NCI-H526 treated with DMSO at 0.1 percent for 48 hours (cell line): ENCODE measurements at places on chromosomes 12 and 14.
A peak's percentile ranks its signal among the peaks of the same experiment; 100 is the strongest.

DNA sequence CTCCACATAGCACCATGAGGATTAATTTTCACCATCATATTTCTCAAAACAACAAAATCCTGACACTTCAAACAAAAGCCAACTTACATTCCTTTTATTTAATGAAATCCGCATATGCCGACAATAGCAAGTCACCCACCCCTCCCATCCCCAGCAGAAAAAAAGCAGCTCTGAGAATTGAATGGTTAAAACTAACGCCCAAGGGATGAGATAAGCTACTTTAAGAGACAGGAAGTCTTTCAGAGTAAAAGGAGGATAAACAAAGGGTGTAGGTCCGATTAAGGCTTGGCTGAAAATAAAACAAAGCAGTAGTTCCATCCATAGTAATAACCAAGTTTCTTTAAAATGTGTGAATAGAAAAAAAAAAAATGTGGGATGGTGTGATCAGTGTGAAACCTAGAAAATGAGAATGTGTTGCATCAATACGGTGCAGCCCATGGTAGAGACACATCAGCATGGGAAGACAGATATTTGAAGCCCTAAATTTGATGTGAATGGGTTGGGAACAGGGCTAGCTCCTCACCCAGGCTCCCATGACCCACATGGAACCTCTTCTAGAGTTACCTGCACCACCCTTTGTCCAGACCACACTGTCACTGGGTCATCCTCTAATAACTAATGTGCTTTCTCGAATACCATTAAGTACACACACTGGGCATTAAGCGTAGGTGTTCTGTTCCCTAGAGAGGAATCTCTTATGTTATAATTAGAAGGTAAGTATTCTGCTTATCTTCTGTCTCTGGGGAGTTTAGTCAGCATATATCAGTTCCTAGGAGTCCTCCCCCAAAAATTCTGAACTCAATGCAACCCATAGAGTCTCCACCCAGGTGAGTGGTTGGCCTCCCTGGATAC lies 31.7 kb downstream of the RTRAF start:
- DNase-seq: no peak

GRCh38 chr12:53005986-53006809 lies at the start of gene EIF4B:
Gene EIF4B, plus strand, starts transcription at chr12:53006456. Its CDS starts 28 bp downstream, at chr12:53006484.
- DNase-seq: peak; percentile 98

DNA sequence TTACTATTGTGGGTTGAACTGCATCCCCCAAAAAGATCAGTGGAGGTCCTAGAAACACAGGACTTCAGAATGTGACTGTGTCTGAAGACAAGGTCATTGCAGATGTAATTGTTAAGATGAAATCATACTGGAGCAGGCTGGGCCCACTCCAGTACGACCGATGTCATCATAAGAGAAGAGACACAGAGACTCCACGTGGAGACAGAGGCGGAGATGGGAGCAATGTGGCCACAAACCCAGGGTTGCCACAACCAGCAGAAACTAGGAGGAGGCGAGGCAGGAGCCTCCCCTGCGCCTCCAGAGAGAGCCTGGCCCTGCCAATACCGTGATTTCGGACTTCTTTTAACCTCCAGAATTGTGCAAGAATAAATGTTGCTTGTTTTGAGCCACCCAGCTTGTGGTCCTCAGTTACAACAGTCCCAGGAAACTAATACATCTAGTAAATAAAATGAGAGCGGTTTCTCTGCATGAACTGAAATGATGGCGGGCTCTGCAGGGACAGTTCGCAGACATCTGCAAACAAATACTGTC lies 25.7 kb upstream of the FZD10 start:
- DNase-seq: no peak

GRCh38 chr12:72511906-72512305 lies 239.7 kb downstream of the TRHDE start:
- no peak for DNase-seq

- DNase-seq: no peak
Measured at GRCh38 chr12:6644257-6644596, 3.0 kb downstream of the ACRBP start.

DNA sequence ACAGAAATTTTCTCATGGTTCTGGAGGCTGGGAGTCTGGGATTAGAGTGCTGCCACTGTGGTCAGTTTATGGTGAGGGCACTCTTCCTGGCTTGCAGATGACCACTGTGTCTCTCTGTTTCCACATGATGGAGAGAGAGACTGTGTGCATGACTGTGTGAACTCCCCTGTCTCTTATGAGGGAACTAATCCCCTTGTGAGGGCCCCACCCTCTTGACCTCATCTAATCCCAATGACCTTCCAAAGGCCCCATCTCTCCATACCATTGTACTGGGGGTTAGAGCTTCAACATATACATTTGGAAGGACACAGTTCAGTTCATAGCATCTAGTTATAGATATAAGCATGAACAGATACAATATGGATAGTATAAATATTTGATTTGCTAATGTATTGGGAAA lies 31.7 kb downstream of the ANO6 start:
- no peak for DNase-seq

- DNase-seq: no peak
Measured at GRCh38 chr12:55839345-55840140, 3.2 kb downstream of the MMP19 start.

- DNase-seq: no peak
Measured at GRCh38 chr14:100288382-100289185, 17.7 kb downstream of the SLC25A29 start.

- DNase-seq: no peak
Measured at GRCh38 chr14:63091394-63091996, 46.2 kb upstream of the KCNH5 start.

DNA sequence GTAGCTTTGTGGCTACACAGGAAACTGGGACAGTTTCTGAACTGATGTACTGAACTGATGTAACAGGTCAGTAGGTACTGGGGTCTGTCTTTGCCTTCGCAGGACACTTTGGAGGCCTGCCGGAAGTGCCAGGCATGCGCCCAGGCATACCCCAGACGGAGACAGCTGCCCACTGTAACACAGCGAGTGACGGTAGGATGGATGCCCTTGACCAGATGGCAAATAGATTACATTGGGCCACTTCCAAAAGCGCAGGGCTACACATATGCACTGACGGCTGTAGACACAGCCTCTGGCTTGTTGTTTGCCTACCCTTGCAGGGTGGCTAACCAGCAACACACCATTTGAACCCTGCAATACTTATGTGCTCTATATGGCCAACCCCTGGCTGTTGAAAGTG lies 94.1 kb upstream of the TMPO start:
- DNase-seq: no peak

DNA sequence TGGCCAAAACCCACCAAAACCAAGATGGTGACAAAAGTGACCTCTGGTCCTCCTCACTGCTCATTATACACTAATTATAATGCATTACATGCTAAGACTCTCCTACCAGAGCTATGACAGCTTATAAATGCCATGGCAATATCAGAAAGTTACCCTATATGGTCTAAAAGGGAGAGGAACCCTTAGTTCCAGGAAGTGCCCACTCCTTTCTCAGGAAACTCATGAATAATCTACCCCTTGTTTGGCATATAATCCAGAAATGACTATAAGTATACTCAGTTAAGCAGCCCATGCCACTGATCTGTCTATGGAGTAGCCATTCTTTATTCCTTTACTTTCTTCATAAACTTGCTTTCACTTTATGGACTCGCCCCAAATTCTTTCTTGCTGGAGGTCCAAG lies 43.0 kb upstream of the FUT8 start:
- no peak for DNase-seq

GRCh38 chr14:72810201-72810600 lies 83.7 kb downstream of the DPF3 start:
- no peak for DNase-seq

DNA sequence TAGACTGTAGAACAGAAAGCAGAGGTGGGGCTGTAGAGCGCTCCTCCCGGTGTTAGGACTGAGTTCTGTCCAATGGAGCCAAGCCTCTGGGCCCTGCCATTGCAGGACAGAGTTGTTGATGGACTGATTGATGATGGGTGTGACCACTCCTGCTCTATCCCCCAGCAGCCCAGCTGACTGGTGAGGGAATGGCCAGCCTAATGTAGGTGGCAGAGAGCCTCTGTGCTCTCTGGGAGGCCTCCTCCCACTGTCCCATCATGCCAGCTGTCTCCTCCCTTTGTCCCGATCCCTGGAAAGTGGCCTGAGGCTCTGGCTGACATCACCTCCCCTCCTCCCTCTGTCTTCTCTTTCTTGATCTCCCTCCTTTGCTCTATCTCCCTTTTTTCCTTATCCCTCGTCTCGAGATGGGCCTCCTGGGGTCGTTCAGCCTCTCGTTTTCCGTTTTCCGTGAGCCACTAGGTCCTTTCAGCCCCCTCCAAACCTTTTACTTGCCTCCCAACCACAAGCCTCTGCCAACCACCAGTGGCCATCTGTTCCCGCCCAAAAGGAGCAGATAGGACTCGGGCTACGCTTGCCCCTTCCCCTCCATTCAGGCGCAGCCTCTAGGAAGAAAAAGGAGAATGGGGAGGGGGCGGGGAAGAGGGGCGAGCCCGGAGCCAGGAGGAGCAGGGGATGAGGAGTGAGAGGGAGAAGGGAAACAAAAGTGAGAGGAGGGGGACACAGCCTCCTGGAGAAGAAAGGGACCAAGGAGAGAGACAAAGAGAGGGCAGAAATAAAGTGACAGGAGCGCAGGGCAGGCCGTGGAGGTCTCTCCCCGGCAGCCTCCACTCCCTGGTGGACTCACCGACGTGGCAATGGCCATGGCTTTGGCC lies 572 bp downstream of the EFS start:
- DNase-seq: no peak

DNA sequence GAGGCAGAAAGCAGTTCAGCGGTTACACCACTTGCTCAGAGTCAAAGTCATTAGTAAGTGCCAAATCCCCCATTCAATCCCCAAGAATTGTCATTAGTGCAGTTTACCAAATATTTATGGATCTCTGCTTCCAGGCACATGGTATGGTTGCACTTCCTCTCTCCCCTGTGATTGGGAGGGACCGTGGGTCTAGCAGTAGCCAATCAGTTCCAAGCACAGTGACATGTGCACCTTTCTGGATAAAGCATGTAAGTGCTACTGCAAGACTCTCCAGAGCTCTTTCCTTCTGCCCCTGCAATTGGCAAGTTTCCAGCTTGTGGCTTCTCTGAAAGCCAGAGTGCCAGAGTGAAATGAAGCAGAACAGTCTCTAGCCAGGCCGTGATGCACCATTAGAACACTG lies 85.3 kb upstream of the FLRT2 start:
- peak; percentile 13 for DNase-seq

DNA sequence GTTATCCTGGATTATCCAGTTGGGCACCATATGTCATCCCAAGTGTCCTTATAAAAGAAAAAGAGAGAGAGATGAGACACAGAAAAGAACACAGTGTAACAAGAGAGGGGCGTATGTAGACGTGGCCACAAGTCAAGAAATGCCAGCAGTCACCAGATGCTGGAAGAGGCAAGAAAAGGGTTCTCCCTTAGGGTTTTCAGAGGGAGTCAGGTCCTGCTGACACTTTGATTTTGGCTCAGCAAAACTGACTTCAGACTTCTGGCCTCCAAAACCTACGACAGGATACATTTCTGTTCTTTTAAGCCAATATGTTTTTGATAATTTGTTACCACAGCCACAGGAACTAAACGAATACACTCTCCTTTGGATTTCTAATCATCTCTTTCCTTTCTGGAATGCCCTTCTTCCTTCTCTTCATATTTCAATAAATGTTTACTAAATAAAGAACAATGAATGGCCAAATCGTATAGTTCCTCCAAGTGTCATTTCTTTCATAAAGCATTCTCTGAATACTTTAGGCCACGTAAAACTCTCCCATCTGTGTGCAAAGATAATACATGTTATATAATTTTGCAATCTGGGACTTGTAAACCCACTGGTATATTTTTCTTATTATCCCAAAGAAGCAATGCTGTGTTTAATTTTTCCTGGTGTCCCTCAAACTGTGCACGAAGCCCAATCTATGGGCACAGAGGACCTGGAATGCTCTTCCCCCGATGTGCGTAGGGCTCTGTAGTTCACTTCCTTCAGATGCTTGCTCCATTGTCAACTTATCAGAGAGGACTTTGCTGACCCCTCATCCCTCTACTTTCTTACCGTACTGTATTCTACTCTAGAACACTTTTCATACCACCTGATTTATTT lies 303.6 kb downstream of the CEP128 start:
- DNase-seq: no peak

GRCh38 chr14:69879175-69880043 lies at the start of gene SMOC1:
Gene SMOC1, plus strand, starts transcription at chr14:69879416. Its CDS starts 263 bp downstream, at chr14:69879679.
- peak; percentile 63 for DNase-seq

- no peak for DNase-seq
Measured at GRCh38 chr12:42277396-42278127, 39.5 kb upstream of the YAF2 start.

DNA sequence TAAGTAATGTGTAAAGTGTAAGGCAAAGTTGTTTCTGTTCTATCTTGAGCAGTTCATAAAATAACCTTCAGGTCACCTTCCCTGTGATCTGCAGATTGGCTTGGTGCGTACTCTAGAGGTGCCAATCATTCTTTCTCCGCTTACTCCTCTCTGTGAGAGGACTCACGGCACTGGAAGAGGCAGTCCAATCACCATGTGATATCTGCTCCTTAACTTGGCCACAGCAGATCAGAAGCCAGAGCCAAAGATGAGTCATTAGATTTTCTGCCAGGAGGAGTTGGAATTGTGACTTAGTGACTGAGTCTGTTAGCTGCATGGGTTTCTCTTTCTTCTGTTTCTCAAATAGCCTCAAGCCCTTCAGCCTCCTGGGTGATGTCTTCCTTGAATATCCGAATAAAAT lies 165.5 kb downstream of the SLC41A2 start:
- no peak for DNase-seq

GRCh38 chr14:99036611-99037293 lies 235.2 kb downstream of the BCL11B start:
- DNase-seq: no peak

- DNase-seq: no peak
Measured at GRCh38 chr12:83010169-83010804, 323.6 kb downstream of the TMTC2 start.

DNA sequence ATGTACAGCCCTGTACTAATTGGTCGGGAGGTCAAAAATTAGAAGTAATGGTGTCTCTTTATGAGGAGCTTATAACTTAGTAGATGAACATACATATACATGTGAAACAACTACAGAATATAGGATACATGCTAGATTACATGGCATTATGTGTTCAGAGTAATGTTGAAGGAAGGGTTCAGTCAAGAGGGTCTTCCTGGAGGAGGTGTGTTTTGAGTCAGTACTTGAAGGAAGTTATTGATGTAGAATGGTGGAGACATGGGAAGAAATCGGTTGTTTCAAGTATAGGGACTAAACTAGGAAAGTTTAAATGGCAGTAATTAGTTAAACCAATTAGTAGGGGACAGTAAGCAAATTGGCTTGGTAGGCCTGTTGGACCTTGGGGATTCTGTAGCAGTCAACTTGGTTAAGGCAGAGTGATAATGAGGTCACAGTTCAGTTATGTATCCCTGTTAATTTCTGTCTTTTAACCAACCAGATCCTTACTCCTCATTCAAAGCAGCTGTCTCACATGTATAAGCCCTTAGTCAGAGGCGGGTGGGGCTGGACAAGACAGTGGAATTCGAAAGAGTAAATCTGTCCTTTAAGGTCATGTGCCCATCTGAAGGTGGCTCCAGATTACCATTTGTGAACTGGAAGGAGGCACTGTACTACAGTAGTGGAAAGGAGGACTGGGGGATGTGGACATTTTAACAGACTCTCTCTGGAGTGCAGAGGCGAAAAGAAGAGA lies 3.5 kb upstream of the ANKRD52 start:
- no peak for DNase-seq
